Nucleus accumbens (tissue), 56 donors: ENCODE measurements at places on chromosomes 11 and 22.

- DNase-seq: no peak
These were observed 319.0 kb downstream of the DDX10 start for GRCh38 chr11:108983636-108984420.

DNA sequence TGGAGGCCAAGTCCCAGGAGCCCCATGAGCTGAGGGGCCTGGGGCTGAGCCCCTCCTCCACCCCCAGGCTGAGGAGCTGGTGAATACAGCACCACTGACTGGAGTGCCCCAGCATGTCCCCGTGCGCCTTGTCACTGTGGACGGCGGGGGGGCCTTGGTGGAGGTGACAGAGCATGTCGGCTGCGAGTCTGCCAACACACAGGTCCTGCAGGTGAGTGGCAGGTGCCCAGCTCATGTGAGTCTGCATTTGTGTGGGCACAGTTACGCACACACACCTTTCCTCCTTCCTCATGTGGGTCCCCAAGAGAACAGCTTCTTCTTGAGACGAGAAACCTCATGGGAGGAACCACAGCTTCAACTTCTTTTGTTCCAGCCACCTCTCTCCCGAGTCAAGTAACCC is 7.7 kb downstream of the TMEM132A start:
- DNase-seq: no peak

- peak; percentile 68 for DNase-seq
These were observed 8.7 kb upstream of the TTC12 start for GRCh38 chr11:113305440-113306336.

- DNase-seq: no peak
These were observed 385.1 kb downstream of the DCDC1 start for GRCh38 chr11:30984442-30984816.
